ENCODE measurements at places on chromosomes 13 and 19.

GRCh38 chr13:32650705-32651311, 64.6 kb downstream of the PDS5B start:
- DNase-seq: peak; percentile 44

DNA sequence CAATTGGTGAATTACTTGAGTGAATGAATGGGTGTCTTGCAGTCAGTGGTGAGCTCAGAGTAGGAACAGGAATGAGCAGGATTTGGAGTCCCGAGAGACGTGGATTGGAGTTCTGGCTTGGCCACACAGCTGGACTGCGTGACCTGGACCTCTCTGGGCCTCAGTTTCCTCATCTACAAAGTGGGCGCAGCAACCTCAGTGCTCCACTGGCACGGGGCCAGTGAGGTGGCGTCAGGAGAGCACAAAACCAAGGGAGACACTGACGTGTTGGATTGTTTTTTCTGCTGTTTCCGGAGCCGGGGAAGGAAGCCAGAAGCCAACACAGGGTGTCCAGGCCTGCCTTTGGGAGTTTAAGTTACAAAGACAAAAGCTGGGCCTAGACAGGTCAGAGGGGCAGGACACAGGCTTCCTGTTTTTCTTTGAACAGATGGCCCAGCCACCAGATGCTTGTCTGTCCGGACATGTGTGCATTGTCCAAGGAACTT, 6.5 kb upstream of the DOCK6 start:
- no peak for DNase-seq

DNA sequence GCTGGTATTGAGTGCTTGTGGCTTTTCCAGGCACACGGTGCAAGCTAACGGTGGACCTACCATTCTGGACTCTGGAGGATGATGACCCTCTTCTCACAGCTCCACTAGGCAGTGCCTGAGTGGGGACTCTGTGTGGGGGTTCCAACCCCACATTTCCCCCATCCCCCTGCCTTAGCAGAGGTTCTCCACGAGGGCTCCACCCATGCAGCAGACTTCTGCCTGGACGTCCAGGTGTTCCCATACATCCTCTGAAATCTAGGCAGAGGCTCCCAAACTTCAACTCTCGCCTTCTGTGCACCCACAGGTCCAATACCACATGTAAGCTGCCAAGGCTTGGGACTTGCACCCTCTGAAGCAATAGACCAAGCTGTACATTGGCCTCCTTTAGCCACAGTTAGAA, 25.3 kb upstream of the ZSCAN18 start:
- DNase-seq: no peak

GRCh38 chr19:47704656-47705055, 8.6 kb upstream of the EHD2 start:
- DNase-seq: no peak

All from activated CD4-positive, alpha-beta T cell treated with anti-CD3 and anti-CD28 coated beads, Interleukin-2, amount 50 U/mL, for 4 hours (primary cell).